Large intestine (tissue), 12 donors: ENCODE measurements at places on chromosomes 7 and 10.

GRCh38 chr7:30164567-30164966, 29.8 kb downstream of the MTURN start:
- DNase-seq, result peak; percentile 37

DNA sequence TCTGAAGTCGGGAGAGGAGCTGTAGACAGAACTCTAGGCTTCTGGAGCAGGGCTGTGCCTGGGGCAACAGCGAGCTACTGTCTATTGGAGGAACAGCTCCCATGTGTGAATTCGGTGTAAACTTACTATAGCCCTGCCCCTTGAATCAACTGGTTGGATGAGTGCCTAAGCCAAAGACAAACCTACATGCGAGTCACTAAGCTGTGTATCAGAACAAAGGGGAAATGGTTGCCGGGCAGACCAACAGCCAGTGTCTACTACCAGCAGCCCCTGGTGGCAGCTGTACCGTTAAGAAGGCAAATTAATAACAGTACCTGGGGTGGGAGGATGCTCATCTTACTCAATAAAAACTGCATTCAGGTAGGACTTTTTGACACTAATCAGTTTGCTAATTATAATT, 343.6 kb downstream of the ACTR3B start:
- DNase-seq, result no peak

GRCh38 chr10:86944471-86944870, 12.9 kb downstream of the MMRN2 start:
- no peak for DNase-seq

- no peak for DNase-seq
Observed at GRCh38 chr10:30398788-30399187, 35.2 kb upstream of the MAP3K8 start.

GRCh38 chr10:110558041-110558440, 9.5 kb upstream of the SMC3 start:
- no peak for DNase-seq
